Suppressor macrophage (primary cell): ENCODE measurements at places on chromosomes 7 and 10.
A peak's percentile ranks its signal among the peaks of the same experiment; 100 is the strongest.

- DNase-seq, result no peak
Observed at GRCh38 chr10:26494018-26494417, 55.9 kb downstream of the APBB1IP start.

- DNase-seq, result no peak
Observed at GRCh38 chr10:29285624-29286051, 3.2 kb upstream of the LYZL1 start.

DNA sequence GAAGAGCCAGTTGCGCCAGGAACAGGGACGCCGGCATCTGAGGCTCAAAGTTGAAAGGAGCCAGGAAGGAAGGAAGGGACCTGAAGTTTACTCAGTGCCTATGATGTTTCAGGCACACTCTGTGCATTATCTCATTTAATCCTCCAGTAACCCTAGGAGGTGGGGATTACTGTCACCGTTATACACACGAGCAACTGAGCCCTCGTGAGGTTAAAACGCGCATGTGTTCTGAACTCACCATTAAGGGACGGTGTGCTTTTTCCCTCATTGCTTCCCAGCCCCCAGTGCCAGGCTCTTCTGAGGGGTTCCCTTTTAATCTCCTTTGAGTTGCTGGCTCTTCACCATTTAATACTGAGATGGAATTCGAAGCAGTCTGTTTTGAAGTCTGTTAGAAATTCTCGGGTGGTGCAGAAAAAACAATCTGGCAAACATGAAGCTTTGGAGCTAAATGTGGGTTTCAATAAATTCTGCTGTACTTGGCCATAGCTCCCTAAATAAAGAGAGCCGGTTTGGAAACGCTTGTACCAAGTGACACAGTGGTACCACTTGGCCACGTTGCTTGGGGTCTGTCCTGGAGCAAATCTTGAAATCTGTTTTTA, 102.2 kb downstream of the TAX1BP1 start:
- no peak for DNase-seq

DNA sequence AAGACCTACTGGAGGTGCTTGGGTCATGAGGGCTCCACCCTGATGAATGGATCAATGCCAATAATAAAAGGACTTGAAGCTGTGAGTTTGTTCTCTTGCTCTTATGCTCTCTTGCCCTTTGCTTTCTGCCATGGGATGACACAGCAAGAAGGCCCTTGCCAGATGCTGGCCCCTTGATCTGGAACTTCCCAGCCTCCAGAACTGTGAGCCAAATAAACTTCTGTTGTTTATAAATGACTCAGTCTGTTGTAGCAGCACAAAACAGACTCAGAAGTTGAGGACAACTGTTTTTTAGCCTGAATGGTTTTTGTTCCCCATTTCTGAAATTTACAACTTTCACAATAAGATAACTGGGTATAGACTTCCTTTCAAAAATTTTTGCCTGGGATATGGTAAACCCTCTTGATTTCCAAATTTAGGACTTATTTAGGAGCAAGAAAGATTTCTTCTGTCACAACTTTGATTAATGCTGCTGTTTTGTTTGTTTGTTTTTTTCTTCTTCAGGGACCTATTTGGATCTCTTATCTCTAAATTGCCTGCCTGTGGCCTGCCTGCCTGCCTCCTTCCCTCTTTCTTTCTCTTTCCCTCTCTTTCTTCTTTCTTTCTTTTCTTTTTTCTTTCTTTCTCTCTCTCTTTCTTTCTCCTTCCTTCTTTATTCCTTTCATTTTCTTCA, 12.1 kb downstream of the ENTPD1 start:
- peak; percentile 79 for DNase-seq

- DNase-seq, result no peak
Observed at GRCh38 chr7:42174391-42174912, 62.6 kb downstream of the GLI3 start.

DNA sequence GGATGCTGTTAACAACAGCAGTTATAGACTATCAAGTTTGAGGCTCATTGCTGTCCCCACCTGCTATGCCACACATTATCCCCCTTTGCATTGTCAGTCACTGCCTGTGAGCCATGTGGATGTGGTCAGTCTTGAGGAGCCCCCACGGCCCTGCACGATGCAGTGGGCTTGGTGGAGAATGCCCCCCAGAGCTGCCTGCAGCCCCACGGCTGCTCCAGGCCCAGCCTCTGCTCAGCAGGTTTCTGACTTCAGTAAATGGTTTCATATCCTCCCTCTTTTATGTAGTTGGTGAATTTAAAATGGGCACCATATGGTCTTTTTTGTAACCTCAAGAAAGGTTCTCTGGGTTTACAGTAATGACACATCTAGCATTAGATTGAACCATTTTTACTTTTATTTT, 164.1 kb downstream of the EBF3 start:
- DNase-seq, result no peak

DNA sequence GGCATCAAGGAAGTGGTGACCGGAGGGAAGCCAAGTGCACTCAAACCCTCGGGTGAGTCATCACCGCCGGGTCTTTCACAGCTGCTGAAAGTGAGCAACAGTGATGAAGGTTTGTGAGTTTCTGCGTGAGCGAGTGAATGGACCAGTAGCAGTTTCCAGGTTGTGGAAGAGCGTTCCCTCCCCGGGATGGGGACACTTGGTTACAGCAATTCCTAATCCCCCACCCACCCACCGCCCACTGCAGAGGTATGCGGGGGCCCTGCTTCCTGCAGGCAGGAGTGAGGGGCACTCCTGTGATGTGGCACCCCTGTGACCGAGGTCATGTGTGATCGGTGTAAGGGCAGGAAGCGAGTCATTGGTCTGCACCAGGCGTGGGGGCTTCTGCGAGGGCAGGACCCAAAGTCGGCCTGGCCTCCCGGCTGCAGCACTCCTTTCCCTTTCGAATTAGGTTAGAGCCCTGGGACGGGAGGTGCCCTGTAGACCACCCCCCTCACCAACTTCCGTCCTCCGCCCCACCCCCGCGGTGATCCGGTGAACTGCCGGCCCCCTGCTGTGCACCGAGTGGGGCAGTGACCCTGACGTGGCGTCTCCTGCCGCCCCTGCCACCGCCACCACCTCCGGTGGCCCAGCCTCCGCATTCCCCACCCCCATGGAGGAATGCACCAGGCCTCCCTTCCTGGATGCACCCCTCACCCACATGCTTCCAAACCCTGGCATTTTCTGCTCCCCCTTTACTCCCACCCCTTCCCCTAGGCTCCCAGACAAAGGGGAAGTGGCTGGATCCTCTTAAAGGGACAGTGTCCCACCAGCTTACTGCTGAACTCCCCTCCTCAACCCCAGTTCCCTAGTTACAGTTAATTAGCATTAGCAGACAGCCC, 10.9 kb downstream of the LIMK1 start:
- DNase-seq, result peak; percentile 91

DNA sequence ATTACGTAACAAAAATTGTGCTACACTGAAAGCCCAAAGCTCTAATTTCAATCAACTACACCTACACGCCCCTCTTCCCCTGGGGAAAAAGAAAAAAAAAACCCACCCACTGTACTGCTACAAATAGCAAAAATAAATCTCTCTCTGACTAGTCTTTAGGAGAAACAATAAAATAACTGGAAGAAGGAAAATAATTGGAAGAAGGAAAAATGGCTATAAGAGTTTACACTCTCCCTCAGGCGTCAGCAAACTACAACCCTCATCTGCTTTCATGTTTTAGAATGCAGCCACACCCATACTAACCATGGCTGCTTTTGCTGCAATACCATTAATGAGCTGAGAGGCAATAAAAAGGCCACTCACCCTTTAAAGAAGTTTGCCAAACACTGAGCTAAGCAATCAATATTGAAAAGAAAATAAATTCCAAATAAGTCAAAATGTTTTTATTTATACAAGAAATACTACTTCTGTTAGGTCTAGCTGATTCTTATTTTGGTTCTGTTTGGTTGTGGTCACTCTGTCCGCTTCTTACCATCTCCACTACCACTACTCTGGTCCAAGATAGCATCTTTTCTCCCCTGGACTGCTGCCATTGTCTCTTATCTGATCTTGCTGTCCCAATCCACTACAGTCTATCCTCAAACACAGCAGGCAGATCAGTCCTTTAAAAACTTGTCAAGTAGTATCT, 3.8 kb downstream of the MINDY3 start:
- no peak for DNase-seq

DNA sequence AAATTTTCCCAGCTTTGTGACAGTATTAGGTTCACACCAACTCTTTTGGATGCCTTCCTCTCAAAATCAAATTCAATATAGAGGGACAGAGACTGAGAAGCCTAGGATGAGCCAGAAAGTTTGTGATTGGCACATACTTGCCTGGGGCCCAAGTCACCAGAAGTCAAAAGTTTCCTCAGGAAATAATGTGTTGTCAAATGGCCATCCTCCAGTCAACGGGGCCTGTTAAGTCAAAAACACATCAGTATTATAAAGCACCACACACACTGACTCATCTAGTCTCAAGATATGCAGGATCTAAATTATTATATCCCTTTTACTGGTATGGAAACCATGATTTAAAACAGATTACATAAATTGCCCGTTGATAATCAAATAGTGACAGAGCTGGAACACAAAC, 158.1 kb downstream of the AHR start:
- no peak for DNase-seq

- peak; percentile 25 for DNase-seq
Observed at GRCh38 chr7:142974626-142975025, 12.5 kb upstream of the KEL start.

DNA sequence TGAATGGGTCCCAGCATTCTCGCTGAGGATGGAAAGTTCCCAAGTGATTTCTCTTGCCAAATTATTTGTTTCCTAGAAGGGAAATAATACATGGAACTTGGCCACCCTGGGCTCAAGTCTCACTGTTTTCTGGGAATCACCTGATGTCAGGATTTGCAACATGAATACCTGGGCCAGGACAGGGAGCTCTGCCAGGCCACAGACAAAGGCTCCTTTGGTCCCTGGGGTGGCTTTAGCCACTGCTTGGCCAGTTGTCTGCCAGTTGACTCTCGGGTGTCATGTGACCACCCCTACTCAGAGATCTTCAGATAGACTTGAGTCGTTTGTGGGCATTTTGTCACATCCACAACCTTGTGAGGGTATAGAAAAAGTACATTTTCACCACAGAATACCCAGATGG, 258.0 kb upstream of the HABP2 start:
- no peak for DNase-seq

GRCh38 chr10:35578618-35578956, 26.6 kb upstream of the GJD4 start:
- no peak for DNase-seq

GRCh38 chr10:114685456-114685855, 27.4 kb upstream of the ABLIM1 start:
- DNase-seq, result no peak

DNA sequence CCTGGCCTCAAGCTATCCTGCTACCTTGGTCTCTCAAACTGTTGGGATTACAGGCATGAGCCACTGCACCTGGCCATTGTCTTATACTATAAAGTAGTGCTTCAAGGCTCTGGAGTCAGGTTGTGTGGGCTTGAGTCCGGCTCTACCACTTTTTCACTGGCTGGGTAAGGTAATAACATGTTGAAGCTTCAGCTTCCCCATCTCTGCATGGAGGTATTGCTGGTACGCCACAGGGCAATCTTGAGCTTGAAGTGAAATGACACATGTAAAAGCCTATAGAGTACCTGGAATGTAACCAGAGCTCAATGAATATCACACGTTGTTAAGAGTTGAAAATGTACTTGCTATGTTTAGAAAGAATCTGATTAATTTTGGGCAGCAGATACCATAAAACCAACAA, 120.8 kb downstream of the POU6F2 start:
- DNase-seq, result no peak

DNA sequence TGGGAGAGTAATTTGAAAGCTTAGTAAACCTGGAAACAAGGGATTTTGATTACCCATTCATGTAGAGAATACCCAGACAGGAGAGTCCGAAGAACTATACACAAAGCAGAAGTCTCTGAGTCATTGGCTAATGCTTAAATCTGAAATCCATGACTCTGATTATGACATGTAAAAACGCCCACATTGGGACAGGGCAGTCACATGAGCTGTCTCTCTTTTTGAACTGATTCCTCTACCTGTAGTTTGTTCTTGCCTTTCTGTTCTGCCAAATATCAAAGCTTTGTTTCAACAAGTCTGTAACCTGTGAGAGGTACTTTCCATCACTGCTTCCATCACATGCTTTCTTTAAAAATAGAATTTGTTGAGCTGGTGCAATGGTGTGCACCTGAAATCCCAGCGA, 4.3 kb upstream of the GPNMB start:
- peak; percentile 73 for DNase-seq

- peak; percentile 20 for DNase-seq
Observed at GRCh38 chr10:73251683-73252444, 580 bp downstream of the MRPS16 start.

- DNase-seq, result no peak
Observed at GRCh38 chr7:130147710-130148325, 57.4 kb downstream of the TMEM209 start.

GRCh38 chr7:6346581-6346980, 74.2 kb upstream of the CYTH3 start:
- DNase-seq, result no peak

DNA sequence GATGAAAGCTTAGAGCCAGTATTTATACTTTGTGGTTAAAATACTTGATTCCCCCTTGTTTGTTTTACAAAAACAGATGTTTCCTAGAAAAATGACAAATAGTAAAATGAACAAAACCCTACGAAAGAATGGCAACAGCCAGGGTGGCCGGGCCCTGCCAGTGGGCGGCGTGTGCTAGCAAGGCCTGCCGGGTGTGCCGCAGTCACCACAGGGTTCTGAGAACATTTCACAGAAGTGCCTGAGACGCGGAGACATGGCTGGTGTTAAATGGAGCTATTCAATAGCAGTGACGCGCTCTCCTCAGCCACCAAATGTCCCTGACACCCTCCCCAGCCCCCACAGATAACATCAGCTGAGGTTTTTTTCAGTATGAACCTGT, 14.5 kb downstream of the GPR146 start:
- DNase-seq, result no peak

DNA sequence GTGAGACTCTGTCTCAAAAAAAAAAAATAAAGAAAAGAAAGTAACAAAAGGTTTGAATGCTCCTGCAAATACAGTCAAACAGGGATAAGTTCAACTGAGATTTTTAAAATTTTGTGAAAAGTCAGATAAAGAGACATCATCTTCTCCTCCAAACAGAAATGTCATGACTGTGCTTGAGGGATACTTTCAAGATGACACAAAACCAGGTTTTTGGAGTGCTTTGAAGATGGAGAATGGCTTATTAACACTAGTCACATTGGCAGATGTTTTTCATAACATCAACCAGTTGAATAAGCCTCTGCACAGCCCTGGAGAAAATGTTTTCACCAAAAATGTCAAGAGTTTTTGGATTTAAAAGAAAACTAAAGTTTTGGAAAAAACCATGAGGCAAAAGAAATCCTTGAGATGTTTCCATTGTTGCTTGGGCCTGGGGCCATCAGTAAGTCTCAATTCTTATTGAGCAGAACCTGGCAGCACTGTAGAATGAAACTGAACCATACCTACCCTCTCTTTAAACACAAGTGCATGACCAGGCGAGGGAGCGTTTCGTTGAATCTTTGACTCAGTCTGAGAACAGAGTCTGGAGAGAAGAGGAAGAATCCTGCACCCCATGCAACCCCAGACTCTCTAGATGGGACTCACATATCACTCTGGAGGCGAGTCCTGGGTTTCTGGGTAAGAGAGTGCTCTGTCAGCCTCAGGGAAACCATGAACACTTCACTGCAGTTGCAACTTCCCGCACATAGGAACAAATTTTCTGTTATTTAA, 37.4 kb upstream of the PRKCQ start:
- no peak for DNase-seq

- DNase-seq, result no peak
Observed at GRCh38 chr10:49254150-49254549, 44.8 kb upstream of the C10orf71 start.

GRCh38 chr7:151088856-151089699, 2.8 kb downstream of the AGAP3 start:
- DNase-seq, result peak; percentile 97

- DNase-seq, result peak; percentile 32
Observed at GRCh38 chr7:36128448-36129047, 24.5 kb upstream of the EEPD1 start.
